Suppressor macrophage (primary cell): ENCODE measurements at places on chromosomes 7 and 10.
A peak's percentile ranks its signal among the peaks of the same experiment; 100 is the strongest.

DNA sequence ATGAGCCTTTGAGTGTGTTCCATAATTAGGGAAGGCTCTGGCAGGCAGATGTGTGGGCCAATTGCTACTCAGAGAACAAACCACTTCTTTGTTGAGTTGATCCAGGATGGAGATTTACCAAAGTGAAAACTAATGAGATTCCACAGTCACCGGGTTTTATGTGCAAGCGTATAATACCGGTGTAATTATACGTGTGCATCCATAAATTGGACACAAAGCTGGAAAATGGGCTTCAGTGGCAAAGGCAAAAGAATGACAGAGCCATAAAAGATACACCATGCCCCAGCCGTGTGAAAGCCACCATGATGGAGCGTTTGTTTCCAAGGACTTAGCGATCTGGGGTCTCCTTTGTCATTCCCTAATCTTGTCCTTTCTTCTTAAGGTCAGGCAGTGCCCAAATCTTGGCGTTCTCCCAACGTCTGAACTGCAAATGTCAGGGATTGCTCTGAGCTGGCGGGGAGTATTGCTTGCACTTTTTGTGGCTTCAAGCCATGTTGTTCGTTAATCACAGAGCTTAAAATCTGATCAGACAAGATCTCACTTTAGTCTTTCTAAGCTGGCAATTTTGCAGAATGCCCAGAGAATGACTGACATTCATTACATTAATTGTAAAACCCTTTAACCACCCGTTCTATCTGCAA is 70.1 kb downstream of the NPTX2 start:
- DNase-seq, result no peak

GRCh38 chr7:139595806-139596205 is 72.3 kb downstream of the CLEC2L start:
- DNase-seq, result no peak

DNA sequence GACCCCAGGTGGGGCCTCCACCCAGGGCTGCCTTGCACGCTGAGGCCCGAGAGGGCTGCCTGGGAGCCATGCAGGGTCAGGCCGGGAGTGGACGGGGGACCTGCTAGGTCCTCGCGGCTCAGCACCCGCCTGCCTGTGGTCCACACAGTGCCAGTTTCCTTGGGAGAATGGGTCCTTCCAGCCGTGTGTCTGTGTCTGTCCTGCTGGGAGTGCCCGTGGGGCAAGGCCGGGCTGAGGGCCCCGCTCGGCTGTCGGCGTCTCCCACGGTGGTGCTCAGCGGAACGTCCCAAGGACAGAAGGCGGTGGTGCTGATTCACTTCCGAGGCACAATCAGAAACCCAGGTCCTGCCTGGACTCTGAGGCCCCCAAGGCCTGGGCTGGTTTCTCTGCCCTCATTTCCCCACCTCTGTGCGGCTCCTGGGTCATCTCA is 23.2 kb upstream of the GTPBP4 start:
- DNase-seq, result no peak

- DNase-seq, result no peak
These were observed 457.4 kb downstream of the MDFIC start for GRCh38 chr7:115379321-115379720.

- no peak for DNase-seq
These were observed 1073.9 kb downstream of the NXPH1 start for GRCh38 chr7:9507290-9507689.

- DNase-seq, result no peak
These were observed 816.7 kb upstream of the PHF14 start for GRCh38 chr7:10156972-10157371.

DNA sequence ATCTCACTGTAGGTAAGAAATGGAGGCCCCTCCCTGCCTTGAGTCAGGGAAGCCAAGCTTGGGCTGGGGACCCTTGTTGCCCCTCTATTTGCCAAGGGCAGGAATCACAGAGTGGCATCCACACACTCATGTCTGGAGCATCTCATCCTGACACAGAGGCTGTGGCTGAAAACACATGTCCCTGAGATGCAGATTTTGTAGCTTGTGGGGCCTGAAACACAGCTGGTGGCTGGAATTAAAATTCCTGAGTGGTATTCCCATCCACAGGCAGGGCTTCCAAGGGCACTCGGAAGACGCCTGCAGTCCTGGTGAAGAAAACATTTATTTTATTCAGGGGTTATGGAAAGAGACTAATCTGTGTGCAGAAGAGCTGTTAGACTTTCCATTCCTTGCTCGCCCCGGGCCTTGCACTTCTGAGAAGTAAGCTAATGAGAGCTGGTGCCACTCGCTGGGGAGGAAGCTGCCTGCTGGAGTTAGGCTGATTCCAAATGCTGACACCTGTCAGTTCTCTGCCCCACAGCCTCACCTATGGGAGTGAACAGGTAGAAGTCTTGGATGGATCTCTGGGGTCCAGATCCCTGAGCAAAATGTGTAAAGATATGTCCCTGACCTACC is 36.0 kb downstream of the C10orf120 start:
- no peak for DNase-seq

DNA sequence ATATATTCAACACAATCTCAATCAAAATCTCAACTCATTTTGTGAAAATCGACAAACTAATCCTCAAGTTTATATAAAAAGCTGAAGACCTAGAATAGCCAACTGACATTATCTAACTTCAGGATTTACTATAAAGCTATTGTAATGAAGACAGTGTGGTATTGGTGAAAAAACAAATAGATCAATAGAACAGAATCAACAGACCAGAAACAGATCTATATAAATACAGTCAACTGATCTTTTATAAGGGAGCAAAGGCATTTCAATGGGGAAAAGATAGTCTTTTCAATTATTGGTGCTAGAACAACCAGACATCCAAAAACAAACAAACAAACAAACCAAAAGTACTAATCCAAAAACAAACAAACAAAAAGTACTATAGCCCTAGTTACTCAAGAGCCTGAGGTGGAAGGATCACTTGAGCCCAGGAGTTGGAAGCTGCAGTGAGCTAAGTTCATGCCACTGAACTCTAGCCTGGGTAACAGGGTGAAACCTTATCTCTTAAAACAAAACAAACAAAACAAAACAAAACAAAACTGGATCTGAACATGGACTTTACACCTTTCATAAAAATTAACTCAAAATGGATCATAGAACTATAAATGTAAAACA is 26.6 kb upstream of the AKR1D1 start:
- DNase-seq, result no peak

DNA sequence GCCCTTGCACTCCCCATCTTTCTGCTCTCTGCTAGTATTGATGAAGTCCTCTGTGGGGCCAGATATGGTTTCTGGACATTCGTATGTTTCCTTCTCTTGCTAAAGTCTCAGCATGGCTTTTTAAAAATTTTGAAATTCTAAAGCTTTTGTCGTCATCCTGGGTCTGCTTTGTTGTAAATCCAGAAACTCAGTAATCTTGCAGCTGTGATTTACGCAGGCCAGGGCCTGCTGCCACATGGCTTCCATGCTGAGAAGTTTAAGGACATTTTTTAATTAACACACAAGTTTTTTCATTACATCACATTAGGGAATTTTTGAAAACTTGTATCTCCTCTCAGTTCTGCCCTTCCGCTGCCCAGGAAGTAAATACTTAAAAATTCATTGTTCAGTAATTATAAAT is 686.1 kb upstream of the IGFBP3 start:
- DNase-seq, result no peak

- peak; percentile 69 for DNase-seq
These were observed 112.6 kb downstream of the RNF32 start for GRCh38 chr7:156753229-156753560.

GRCh38 chr7:138282997-138283396 is 177.1 kb upstream of the TRIM24 start:
- no peak for DNase-seq

DNA sequence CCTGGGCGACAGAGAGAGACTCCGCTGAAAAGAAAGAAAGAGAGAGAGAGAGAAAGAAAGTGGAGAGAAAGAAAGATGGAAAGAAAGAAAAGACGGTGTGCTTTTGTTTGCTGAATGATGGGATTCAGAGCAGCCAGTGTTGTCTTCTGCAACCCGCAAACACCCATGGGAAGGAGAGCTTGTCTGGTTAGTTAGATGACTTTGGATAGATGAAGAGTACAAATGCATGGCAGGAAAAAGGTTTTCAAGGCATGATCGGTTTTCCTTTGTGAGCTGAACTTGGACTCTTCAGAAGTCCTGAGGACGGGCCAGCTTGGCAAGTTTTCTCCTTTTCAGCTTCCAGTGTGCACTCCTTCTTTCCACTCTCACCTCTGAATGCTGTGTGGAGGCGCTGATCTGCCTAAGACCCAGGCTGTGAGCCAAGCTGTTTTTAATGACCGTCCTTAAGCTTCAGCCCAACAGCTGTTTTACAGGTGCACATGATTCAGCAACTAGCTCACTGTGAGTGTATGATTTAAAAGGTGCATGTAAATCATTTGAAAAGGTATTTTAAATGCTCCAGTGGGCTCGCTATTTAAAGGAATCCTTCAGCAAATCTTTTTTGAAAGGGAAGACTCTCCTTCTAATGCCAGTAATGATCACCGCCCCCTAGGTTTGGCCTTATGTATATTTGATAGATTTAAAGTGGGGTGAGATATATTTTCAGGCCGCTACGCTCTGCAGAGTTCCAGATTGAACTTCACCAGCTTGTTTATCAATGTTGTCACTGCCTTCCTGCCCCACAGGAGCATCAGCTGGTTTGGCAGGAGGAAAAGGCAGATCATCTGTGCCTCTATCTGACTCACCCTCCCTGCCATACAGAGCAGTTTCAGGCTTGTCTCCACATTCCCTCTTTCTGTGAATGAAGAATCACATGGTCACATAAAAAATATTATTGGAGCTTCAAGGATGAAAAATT is 115.0 kb downstream of the PLXDC2 start:
- peak; percentile 41 for DNase-seq

- DNase-seq, result no peak
These were observed 40.6 kb downstream of the PRKAG2 start for GRCh38 chr7:151836191-151836926.

GRCh38 chr7:79282070-79282694 is 171.3 kb downstream of the MAGI2 start:
- peak; percentile 55 for DNase-seq

DNA sequence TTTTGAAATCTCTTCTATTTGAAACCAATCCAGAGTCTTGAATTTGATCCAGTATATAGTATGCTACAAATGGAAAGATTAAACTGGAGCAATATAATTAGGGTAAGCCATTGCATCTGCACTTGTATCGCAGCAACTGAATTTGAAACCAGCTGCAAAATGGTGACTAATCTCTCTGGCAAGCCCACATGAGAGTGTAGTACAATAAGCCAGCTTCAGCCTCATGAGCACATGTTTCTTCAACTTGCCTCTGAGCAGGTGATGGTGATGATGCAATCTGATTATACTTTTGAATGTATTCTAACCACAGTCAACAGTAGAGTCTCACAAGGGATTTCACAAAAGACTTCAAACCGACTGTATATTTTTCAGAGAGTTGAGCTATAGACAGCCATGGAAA is 829 bp upstream of the RPA3 start:
- peak; percentile 43 for DNase-seq

- DNase-seq, result no peak
These were observed 11.0 kb downstream of the TLL2 start for GRCh38 chr10:96502561-96503282.

DNA sequence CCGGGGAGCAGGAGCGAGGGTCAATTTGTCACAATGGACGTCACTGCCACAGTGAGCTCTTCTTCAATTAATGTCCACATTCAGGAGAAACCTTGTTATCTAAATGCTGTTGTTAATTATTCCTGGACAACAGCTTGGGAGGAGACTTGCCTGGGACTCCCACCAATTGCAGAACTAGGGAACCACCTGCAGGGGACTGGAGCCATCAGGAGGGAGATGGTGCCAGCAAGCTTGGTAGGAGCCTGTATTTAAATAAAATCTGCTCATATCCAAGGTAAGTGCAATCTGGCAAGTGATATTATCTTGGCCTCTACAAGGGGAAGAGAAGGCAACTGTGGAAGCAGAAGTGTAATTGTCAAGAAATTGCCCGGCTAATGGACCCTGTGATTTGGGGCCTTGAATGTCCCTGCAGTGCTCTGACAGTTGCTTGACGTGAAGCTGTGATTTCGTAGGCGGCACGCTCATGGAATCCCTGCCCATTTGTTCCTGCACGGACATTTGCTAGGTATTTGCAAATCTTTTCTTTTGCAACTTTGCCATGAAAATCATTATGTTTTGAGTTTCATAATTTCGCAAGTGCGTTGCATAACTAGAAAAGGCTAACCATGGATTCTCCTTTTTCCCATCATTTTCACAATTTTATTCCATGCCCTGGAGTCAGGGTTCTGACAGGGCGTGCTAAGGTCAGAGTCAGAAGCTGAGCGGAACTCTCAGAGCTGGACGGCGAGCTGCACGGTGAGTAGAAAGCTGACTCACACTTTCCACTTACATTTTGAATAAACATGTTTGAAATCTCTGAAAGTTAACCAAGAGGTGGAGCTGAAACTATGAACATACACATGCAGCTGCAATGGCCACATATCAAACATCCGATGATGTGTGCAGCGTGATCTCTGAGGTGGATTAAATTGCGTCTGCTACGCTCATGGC is 84.9 kb upstream of the TCERG1L start:
- DNase-seq, result peak; percentile 1

DNA sequence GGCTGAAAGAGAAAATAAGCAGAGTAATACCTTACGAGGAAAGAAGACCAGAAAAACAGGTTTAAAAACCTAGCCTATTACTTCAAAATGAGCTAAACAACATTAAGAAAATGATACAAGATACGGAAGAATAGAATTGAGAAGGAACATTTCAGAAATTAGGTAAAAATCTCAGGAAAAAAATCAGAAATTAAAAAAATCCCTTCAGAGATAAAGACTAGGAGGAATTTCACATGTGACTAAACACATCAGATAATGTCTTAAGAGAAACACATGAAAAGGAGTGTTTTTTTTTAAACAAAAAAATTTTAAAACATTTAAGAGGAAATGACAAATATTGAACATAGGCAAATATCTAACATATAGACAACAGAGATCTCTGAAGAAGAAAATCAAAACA is 33.3 kb downstream of the TNPO3 start:
- no peak for DNase-seq

GRCh38 chr10:59904426-59905065 is 1.8 kb downstream of the CCDC6 start:
- peak; percentile 50 for DNase-seq

DNA sequence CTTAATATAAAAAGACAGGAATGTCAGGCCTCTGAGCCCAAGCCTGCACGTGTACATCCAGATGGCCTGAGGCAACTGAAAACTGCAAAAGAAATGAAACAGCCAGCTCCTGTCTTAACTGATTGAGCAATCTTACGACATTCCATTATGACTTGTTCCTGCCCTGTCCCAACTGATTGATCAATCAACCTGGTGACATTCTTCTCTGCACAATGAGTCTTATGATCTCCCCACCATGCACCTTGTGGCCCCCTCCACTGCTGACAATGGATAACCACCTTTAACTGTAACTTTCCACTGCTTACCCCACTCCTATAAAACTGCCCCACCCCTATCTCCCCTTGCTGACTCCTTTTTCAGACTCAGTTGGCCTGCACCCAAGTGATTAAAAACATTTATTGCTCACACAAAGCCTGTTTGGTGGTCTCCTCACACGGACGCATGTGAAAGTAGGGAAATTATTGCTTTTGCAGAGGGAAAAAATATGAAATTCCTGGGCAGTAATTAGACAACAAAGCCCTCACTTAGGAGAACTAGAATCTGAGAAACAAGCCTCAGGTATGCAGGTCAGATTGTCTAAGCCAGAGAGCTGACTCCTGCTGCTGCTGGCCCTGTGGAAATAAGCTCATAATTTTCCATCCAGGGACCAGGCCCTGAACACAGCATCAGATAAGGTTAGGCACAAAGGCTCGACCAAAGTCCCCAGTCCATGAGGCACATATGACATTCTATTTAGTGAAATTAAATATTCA is 5.3 kb downstream of the CYP3A7 start:
- DNase-seq, result no peak
